Hippocampal formation (tissue), 2 donors: ENCODE measurements at places on chromosomes 16 and 17.

DNA sequence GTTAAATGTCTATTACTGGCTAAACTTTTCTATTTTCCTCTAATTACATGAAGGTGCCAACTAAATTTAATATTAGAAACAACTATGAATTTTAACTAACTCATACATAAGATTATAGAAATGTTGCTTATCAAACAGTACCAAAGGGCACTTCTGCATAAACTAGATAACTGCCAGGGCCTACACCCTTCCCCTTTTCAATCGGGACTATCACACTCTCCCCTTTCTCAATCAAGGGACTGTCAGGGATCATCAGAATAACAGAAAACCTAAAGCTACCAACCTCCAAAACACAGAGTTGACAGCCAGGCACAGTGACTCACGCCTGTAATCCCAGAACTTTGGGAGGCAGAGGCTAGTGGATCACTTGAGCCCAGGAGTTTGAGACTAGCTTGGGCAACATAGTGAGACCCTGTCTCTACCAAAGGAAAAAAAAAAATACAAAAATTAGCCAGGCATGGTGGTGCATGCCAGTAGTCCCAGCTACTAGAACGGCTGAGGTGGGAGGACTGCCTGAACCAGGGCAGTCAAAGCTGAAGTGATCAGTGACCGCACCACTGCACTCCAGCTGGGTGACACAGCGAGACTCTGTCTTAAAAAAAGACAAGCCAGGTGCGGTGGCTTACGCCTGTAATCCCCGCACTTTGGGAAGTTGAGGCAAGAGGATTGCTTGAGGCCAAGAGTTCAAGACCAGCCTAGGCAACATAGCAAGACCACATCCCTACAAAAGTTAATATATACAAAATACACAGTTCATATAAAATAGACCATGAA lies 3.2 kb upstream of the PHLPP2 start:
- no peak for DNase-seq

GRCh38 chr17:69608808-69609472 lies 194.4 kb downstream of the MAP2K6 start:
- no peak for DNase-seq

DNA sequence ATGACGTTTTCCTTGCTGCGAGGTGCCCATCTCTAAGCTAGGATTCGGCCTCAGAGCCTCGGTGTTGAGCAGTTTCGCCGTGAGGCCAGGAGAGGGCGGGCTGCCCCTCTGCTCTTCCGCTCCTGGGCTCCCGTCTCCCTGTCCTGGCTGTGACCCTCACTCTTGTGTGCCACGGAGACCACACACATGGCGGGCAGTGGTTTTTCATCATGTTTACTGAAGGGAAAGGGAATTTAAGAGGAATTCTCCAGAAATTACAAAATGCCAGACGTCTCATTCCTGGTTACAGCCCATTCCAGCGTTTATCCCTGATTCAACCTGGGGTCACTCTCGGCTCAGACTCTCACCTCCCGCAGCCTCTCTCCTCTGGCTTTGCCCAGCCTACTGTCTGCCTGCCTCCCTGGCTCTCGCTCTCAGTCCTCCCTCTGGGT lies 96.8 kb upstream of the ELAC2 start:
- no peak for DNase-seq

DNA sequence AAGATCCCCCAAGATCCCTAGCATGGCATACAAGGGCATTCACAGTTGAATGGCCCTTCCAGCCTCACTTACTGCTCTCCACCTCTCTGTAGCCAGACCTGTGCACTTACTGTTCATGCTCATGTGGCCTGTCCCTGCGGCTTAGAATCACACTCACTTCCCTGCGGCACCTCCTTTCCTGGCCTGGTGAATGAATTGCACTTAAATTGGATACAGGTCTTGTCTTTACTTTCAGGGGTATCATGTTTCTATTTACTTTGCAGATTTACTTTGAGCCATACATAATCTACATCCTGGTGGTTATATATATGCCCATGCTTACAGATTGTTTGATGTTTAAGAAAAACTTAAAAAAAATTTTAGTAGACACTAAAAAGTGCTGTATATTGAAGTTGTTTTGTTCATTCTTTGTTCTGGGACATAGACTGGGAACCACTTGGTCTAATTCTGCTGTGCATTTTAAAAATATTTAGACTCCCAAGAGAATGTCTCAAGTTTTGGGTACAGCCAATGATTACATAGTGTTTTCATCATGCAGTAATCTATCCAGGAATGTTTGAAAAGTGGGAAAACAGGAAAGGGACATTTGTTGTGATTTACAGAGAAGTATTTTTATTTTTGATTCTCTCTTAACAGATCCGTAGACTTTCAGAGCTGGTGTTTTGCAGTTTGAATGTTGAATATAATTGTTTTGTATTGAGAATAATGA lies 63.9 kb downstream of the NUP88 start:
- DNase-seq = no peak

DNA sequence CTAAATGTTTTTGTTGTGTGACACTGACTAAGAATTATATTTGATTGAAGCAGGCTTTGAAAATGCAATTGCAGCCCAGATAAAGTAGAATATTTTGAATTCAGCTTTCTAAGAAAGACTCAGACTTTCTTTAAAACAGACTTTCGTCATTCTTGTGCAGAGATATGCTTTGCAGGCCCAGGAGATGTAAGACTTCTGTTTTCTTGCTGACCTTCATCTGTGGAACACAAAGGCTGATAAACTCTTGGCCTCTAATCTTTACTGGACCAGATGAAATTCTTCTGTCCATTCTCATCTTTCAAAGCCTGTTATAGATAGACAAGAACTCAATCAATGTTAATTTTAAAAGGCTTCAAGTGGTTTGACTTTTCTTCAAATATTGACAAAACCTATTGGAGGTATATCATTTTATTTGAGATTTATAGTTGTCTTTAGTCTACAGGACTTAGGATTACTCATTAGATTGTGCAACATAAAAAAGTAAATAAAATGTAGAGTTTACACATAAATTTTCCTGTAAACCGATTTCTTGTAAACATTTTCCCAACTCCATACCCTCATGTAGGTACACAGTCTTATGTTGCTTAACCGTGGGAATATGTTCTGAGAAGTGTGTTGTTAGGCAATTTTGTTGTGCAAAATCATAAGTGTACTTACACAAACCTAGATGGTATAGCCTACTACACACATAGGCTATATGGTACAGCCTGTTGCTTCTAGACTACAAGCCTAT lies 94.2 kb downstream of the MAP2K4 start:
- no peak for DNase-seq

DNA sequence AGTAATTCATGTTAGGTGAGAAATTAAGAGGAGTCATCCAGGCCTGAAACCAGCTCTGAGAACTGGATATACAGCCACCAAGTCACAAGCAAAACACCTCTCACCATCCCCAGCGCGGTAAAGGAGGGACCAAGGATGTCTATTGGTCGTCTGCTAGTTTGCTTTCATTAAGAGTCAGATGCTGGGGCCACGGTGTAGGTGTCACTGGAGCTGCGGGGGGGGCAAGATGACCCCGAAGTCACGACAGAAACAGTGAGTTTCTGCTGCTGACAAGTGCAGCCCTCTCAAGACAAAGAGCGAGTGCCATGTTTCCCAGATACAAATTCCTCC lies 790 bp downstream of the NCBP3 start:
- DNase-seq = no peak

GRCh38 chr17:19386051-19386929 lies 700 bp downstream of the MFAP4 start:
- no peak for DNase-seq
